ENCODE measurements at places on chromosomes 7 and 10.

DNA sequence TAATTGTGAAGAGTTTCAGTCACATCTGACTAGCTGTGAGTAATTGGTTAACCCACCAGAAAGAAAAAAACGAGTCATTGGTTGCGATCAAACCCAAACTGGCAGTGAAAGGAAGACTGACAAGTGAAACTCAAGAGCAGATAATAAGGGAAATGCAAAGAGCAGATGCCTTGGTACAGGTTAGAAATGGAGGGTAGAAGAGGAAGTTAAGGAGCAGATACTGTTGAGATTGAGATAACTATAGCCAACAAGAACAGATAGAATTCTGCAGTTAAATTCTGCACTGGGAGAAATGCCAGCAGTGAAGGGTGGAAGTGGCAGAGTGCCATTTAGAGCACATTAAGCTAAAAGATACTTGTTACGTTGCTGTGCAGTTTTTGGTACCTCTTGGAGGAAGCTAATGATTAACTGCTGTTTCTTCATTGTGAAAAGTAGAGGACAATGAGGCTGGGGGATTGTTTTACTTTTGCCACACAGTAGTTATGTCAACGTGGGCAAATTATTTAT lies 65.8 kb downstream of the CDK13 start:
- DNase-seq: peak; percentile 62

- DNase-seq: no peak
Measured at GRCh38 chr7:90383861-90384260, 19.4 kb upstream of the CLDN12 start.

DNA sequence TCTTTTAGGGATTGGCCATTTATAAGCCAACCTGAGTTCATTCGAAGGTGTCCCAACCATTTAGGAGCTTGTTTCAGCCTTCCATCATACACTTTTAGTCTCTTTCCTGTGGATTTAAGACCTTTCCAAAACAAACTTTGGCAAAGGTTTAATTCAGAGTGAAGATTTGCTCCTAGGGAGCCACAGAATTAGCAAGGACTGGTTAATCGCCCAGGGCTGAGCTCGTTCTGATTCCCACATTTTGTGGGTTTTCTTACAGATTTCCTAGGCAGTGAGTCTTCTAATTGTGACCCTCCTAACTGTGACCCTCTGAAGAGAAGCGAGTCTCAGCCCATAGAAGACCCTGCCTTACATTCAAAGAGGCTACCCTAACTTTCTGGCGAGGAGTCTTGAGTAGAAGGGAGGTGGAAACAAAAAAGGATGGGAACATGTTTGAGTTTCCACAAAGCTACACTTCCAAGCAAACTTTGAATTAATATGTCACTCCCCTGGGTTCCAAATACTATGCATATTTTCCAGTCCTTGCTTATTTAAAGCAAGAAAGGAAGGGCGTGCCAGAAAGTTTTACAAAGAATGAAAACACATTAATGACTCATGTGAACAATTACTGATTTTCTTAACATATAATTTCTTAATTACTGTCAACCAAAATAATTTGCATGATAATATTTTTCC lies 118.3 kb downstream of the ARID5B start:
- no peak for DNase-seq

DNA sequence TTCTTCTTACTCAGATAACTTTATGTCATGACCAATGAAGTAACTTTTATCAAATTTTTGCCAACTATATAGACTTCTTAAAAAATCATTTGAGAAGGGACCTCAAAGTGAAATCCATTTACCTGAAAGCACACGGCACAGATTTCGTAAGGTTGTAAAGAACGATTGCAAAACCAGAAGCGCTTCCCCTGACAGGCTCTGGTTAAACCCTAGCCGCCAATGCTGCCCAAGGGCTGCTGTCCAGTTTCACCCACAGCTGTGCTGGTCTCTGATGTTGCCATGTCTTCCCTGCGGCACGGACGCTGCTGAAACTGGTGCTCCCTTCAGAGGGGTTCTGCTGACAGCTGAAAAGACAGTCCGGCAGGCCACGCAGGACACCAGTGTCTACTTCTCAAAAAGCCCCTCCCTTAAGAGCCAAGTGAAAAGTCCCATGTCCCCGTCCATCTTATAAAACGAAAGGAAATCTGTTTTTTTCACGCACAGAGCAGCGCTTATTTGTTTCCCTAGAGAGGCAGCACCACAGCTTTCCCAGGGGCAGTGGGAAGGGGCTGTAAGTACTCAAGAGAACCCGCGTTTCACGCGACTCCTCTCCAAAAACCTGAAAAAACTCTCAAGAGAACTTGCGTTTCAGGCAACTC lies 32.5 kb downstream of the GNA12 start:
- no peak for DNase-seq

DNA sequence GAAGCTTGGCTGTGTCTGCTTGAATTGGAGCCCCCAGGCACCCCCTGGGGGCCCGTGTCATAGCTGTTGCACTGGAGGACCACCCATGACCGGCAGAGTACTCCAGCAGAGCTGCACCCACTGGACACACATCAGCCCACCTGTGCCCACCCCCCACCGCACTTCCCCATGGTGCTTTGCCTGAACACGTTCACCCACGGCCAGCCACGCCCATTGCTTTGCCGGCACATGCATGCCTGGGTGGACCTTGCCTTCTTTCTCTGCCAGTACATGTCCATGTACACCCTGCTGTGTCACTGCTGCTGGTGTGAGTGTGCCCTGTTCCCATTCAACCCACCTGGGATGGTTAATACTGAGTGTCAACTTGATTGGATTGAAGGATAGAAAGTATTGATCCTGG lies 88.7 kb downstream of the SAMD9 start:
- DNase-seq: no peak

DNA sequence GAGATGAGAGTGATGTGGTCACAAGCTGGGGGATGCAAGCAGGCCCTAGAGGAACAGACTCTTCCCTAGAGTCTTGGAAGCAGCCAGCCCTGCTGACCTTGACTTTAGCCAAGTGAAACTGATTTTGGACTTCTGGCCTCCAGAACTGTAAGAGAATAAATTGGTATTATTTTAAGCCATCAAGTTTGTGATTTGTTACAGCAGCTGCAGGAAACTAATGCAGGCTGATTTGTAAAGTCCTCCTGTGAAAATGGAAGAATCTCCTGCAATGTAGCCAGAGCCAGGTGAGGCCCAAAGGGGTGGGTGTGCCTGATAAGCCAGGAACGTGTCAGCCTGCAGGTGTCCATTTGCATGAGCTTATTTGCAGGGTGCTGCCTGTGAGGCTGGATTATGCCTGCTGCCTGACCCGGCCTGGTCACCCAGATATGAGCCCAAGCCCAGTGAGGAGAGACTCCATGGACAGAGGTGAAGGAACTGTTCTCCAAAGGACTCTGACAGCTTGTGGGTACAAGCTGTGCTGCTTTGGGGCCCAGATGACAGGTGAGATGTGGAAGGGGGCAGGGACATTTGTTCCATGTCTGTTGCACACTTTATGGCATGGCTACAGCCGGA lies 24.6 kb upstream of the PLEKHA1 start:
- no peak for DNase-seq

GRCh38 chr10:3554121-3554522 lies 230.9 kb downstream of the KLF6 start:
- no peak for DNase-seq

GRCh38 chr7:133582766-133583523 lies 330.1 kb downstream of the EXOC4 start:
- no peak for DNase-seq

DNA sequence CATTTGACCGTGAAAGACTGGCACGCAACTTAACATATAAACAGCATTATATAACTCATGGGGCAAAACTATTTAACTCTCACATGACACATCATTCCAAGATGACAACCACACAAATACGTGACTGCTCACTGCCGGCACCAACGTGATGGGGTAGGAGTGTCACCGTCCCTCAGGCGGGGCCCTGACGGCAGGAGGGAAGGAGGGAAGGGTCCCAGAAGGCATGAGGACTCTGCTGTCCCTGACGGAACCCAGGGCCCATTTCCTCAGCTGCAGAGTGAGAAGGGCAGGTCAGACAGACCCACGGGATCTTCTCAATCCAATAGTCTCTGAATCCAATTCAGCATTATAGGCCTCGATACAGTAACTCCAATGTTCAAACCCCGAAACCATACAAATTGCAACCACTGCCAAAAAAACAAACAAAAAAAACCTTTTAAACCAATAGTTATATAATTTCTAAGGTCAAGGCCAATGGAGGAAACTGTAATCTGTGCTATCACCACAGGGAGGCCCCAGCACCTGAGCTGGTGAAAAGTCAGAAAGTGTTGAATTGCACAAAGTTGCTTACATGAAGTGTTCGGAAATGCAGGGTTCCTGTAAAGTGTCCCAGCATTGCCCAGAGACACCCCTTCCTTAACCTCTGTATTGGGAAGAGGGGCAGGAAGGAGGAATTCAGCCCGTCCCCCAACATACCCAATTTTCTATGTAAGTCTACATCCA lies 137.4 kb downstream of the TNS3 start:
- DNase-seq: no peak
